Urothelium cell line (cell line): ENCODE measurements at places on chromosomes 12 and 14.
A peak's percentile ranks its signal among the peaks of the same experiment; 100 is the strongest.

GRCh38 chr12:98544751-98545150 is 29.4 kb downstream of the TMPO start:
- no peak for DNase-seq

GRCh38 chr14:76146976-76147375 is 4.7 kb upstream of the GPATCH2L start:
- DNase-seq = no peak

GRCh38 chr12:24537083-24537860 is 411.6 kb downstream of the BCAT1 start:
- no peak for DNase-seq

GRCh38 chr12:106140223-106140986 is 1.7 kb upstream of the NUAK1 start:
- no peak for DNase-seq

- no peak for DNase-seq
Measured at GRCh38 chr12:4252601-4253000, 21.0 kb upstream of the CCND2 start.

DNA sequence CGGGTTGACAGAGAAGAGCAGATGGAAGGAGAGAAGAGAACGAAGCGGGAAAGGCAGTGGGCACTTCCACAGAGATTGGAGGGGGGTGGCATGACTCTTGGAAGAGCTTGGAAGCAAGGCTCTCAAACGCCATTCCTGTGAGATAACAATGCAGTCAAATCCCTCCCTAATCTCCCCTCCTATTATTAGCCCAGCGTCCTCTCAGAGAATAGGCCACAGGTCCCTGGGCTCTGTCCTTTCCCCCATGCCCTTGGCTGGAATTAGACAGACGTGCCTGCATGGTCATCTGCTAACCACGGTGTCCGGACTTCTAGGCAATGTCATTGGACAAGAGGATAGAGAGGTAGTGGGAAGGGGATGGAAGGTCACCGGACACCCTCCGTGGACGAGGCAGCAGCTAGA is 8.0 kb upstream of the MYH7 start:
- no peak for DNase-seq

GRCh38 chr14:84767434-84767833 is 762.5 kb upstream of the FLRT2 start:
- no peak for DNase-seq

GRCh38 chr12:21353487-21353886 is 18.8 kb upstream of the SLCO1A2 start:
- no peak for DNase-seq

DNA sequence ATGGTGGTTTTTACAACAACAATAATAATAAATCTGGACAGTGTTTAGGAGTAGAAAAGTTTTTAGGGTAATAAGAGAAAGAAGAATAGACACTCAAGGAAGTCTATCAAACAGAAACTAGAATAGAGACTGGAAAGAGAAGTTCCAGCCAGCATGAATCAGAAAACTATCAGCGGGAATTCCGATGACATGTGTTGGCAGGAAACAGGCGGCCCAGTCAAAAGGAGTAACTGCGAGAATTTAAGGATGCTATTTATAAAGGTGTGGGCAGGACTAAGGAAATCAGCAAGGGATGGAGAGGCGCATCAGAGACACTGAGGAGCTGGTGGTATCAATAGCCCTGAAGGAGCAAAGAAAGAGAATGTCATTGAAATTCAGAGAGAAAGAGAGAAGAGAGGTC is 89.9 kb downstream of the TBX5 start:
- DNase-seq = peak; percentile 75

DNA sequence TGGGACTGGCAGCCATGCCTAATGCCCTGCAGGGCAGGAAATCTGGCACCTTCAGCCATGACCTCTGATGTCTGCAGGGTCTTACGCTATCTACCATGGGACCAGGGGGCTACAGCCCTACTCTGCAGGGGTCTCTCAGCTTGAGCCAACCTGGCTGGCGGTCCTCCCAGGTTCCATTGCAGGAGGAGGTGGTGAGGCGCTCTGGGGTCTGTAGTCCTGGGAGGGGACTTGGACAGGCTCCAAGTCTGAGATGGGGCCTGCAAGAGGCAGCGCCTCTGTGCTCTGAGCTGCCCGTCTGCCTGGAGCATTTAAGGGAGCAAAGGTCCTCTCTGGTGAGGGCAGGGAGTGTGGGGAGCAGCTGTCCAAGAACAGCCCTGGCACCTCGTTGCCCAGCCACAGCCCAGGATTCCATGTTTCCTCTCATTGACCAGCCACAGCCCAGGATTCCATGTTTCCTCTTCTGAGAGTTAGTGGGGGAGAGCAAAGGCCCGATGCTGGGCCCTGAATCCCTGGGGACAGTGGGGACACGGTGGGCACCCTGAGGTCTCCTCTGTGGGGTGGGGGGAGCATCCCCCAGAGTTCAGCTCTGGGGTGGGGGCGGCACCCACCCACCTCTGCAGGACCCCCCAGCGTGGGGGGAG is 655 bp downstream of the PLD4 start:
- no peak for DNase-seq

DNA sequence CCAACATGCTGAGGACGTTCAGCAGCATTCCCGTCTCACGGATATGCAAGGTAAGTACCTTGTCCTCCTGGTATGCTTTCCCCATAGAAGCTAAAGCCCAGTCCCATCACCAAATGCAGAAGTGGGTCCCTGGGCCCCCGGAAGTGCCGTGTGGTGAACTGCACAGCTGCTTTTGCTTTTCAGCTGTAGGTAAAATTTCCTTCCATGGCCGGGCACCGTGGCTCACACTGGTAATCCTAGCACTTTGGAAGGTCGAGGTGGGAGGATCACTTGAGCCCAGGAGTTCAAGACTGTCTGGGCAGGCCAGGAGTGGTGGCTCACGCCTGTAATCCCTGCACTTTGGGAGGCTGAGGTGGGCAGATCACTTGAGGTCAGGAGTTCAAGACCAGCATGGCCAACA is 44.1 kb downstream of the HSP90AA1 start:
- DNase-seq = no peak

- DNase-seq = peak; percentile 48
Measured at GRCh38 chr14:99590746-99591555, 13.1 kb downstream of the CCDC85C start.

GRCh38 chr12:60169904-60170303 is 574.1 kb downstream of the SLC16A7 start:
- no peak for DNase-seq

GRCh38 chr12:30753751-30754382 is 884 bp downstream of the CAPRIN2 start:
- DNase-seq = no peak

GRCh38 chr14:96658611-96659010 is 138.6 kb upstream of the VRK1 start:
- DNase-seq = no peak

- DNase-seq = no peak
Measured at GRCh38 chr12:66092559-66093269, 37.8 kb downstream of the LLPH start.

DNA sequence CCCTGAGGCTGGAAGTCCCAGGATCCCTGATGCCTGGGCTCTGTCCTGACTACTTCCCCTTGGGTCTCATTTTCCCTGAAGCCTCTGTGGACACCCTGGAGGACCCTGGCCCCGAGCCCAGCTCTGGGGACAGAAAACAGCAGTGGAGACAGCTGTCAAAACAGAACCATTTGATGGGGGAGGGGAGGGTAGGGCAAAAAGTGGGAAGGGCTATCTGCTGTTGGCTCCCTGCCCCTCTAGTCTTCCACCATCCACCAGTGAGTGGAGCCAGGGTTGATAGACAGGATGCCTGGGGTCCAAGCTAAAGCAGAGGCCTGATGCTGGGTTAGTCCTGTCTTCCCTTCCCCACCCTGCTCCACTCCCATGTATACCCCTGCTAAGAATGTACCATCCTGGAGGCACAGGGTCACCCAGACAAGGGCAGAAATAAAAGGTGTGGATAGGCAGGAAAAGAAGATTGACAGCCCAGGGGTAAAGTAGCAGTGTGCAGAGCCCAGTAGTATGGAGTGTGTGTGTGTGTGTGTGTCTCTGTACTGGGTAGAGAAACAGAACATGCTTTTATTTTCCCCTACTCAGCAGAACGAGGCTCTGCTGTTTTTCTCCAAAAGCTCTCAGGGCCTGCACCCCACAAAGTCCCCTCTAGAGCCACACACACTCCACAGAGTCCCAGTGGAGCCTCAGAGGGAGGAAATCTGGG is 9.8 kb downstream of the ZNF385A start:
- no peak for DNase-seq

- DNase-seq = no peak
Measured at GRCh38 chr12:91140026-91140931, 29.0 kb upstream of the LUM start.

GRCh38 chr14:21231020-21231652 is 38.1 kb downstream of the HNRNPC start:
- no peak for DNase-seq

- DNase-seq = no peak
Measured at GRCh38 chr14:20184181-20184580, 6.5 kb upstream of the OR11G2 start.

DNA sequence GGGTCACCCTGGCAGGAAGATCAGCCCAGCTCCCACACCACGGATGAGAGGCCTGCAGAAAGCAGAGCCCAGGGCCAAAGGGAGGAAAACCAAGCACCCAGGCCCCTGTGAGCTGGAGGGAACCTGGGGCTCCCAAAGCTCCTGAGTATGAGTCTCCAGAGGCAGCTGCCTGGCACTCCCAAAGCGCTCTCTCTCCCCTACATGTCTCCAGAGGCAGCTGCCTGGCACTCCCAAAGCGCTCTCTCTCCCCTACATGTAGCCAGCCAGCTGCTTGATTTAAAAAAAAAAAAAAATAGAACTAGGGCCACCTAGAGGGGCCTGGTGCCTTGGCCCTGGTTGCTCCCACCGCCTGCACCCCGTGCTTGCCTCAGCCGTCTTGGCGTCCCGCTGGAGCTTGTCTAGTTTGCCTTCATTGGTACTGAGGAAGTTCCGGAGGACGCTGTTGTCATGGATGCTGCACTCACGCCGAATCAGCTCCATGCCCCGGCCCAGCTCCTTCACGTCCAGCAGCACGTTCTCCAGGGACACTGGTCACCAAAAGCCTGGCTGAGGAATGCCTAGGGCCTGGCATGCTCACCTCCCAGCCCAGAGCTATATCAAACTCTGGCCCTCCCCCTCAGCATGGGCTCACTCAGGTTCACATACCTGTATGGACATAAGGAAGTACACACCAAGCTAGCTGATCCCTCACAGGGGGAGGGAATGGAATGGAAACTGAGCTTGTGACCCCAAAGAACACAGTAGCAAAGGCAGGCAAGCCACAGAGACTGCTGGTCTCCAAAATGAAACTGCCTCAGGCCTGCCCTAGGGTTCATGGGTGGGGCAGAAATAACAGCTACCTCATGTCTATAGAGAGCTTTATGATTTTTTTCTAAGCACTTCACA is 24.7 kb downstream of the PRPF40B start:
- no peak for DNase-seq

- no peak for DNase-seq
Measured at GRCh38 chr12:3920351-3921150, 47.4 kb upstream of the PARP11 start.

DNA sequence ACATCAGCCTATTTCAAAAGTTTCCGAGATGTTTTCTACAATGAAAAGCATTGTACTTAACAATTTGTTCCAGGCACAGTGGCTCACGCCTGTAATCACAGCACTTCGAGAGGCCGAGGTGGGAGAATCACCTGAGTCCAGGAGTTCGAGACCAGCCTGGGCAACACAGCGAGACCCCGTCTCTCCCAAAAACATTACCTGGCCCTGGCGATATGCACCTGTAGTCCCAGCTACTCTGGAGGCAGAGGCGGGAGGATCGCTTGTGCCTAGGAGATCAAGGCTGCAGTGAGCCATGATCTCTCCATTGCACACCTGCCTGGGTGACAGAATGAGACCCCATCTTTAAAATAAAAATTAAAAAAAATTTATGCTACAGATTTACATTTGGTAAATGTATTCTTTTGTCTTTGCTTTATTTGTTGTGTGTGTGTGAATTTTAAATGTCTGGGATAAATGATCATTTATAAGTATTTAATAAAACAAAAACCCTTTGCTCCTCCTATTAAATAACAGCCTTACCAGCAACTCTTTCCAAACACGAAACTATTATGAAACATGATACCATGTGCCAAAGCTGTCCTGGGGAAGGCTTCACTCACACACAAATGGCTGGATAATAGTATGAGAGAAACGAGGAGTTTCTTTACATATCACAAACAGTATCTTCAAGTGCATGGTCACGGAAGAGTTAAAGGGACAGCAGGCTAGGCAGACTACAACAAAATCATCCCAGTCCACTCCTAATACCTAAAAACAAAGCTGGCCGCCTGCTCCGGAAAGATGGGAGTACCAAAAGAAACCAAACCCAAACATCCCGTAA is 1.1 kb downstream of the ATXN3 start:
- peak; percentile 4 for DNase-seq

DNA sequence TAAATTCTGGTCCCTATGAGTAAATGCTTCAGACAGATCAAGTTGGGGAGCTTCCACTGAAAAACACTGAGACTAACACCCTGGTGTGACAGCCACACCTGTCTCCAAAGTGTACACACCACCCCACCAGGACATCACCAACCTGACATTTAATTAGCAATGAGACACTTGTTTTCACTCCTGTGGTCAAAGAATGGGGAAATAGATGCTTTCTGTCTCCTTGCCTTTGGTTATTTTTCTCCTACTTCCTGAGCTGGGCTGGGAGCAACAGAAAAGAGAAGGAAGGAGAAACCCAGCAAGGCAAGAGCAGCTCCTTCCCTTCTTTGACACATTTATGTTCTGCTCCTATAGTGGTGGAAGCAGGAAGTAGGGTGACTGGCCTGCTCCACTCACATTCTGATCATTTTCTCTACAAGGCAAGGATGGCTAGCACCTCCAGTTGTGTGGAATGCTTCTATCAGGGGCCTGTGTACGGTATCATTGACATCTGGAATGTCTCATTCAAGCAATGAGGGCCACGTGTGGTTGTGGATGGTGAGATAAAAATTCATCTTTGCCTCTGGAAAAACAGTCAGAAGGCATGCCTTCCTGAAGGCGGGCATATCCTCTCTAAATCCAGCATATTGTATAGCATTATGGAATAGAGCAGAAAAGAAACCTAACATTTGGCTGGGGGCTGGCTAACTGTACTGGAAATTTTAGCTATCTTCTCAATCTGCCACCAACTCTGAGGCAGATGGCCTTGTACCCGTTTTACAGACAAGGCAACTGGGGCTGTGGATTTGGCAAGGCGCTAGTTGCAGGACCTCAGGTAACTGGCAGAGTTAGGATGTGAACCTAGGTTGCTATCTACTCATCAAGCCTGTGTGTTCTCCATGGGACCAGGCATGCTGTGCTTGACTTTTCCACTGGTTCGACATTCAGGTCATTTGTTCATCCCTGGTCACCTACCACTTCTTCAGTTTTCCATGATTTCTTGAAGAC is 24.8 kb upstream of the LGALS3 start:
- no peak for DNase-seq

DNA sequence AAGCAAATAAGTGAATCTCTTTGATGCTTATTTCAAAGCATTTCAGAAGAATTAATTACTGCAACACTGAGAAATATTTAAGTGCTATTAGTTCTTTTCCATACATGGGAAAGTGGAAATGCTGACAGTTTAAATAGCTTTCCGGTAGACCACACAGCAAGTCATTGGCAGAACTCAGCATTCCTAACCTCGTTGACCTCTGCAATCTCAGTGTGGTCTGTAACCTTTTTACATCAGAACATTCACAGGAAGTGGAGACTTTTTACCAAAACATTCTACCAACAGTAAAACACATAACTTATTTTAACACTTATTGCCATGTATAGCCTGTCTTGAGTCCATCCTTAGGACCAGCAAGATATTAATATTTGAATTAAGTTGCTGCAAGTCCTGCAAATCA is 249.5 kb upstream of the DCN start:
- DNase-seq = no peak
